ENCODE measurements at places on chromosomes 5 and 9.
A peak's percentile ranks its signal among the peaks of the same experiment; 100 is the strongest.

- no peak for DNase-seq
These were observed 435.9 kb upstream of the TLE4 start for GRCh38 chr9:79135681-79136415.

DNA sequence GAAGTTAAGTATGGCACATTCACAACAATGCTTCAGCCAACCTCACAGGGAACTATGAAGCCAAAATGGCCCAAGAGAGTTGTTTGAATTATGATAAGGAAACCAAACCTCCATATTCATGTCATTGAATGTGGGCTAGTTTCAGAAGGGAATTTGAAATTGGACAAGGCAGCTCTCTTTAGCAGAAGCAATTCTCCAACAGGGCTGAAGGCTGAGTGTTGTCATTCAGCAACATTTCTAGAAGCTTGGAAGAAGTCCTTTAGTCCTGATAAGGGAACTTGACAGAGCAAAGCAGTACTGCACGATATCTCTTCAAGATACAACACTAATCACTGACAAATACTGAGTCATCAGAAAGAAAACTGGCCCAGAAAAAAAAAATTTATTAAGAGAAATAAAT, 115.4 kb downstream of the SLC25A46 start:
- DNase-seq: no peak

- DNase-seq: peak; percentile 1
These were observed 103.4 kb downstream of the PHF2 start for GRCh38 chr9:93679536-93680442.

- no peak for DNase-seq
These were observed 16.8 kb upstream of the RNF38 start for GRCh38 chr9:36416890-36417289.

- no peak for DNase-seq
These were observed 3.3 kb downstream of the ZNF608 start for GRCh38 chr5:124742983-124743601.

DNA sequence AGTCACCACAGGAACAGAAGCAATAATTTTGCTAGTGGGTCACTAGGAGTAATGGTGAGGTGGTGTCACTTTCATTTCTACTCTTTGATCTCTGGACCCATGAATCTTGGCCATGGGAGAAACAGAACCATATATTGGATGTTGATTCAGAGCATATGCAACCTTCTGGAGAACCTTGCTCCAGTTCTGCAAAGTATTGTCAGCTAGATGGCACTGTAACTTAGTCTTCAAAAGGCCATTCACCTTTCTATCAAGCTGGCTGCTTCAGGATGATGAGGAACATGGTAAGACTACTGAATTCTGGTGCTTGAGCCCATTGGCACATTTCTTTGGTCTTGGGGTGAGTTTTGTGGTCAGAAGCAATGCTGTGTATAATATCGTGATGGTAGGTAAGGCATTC, 129.1 kb upstream of the FBN2 start:
- DNase-seq: no peak
